Spleen (tissue), 13 donors: ENCODE measurements at places on chromosomes 6 and 20. TPM values are rescaled to one million over a fixed set of nuclear protein-coding genes. Genes with fewer than 3 reads are reported as not detected.
A peak's percentile ranks its signal among the peaks of the same experiment; 100 is the strongest.

GRCh38 chr6:141513830-141514229, 618.9 kb upstream of the GJE1 start:
- H3K36me3 ChIP-seq: no peaks in the 10 kb centered on the region
- no peak for DNase-seq
- H3K27ac ChIP-seq: no peak overlapping the region
- H3K27me3 ChIP-seq: no peaks in the 10 kb centered on the region

GRCh38 chr20:50270569-50270968, 79.9 kb downstream of the CEBPB start:
- no peak overlapping the region for H3K4me3 ChIP-seq
- H3K27me3 ChIP-seq: no peaks in the 10 kb centered on the region
- no peak overlapping the region for H3K27ac ChIP-seq
- peak; percentile 88 for DNase-seq
- no peaks in the 10 kb centered on the region for H3K36me3 ChIP-seq

DNA sequence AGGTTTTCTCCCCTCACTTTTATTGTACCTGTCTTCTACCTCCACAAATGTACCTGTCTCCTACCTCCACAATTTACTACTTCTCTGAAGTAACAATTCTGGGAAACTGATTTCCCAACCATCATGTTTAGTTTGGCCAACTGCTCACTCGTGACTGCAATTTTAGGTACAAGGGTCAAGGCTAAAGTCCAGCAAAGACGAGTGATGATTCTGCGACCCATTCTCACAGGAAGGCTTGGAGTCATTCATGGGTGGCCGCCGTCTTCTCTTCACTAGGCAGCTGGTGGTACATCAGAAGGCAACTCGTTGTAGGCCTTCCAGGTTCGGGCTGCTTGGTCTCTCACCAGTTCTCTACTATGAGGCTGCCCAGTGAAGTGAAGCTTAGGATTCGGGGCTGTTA, 483.8 kb upstream of the JARID2 start:
- no peak for DNase-seq
- peaks cover 3% of the 10 kb centered on the region for H3K4me1 ChIP-seq
- H3K27me3 ChIP-seq: no peaks in the 10 kb centered on the region
- H3K4me3 ChIP-seq: no peak overlapping the region

DNA sequence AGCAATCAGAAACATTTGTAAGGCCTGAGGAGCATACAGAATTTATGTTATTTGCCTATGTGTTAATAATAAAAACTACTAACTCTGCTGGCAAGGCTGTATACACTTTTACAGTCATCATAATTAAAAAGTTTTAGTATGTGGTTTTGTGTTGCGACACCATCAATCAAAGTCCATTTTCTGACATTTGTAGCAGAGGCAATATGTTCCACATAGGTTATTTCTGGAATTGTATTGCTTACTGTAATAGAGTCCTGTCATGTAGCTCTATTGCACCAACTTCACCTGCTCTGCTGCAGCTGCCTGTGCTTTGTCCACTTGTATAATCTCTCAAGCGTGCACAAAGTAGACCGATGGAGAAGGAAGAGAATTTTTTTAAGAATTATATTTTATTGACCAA, 501.8 kb downstream of the HACE1 start:
- no peak overlapping the region for H3K4me3 ChIP-seq
- DNase-seq: no peak
- H3K4me1 ChIP-seq: no peaks in the 10 kb centered on the region
- H3K27me3 ChIP-seq: no peaks in the 10 kb centered on the region

DNA sequence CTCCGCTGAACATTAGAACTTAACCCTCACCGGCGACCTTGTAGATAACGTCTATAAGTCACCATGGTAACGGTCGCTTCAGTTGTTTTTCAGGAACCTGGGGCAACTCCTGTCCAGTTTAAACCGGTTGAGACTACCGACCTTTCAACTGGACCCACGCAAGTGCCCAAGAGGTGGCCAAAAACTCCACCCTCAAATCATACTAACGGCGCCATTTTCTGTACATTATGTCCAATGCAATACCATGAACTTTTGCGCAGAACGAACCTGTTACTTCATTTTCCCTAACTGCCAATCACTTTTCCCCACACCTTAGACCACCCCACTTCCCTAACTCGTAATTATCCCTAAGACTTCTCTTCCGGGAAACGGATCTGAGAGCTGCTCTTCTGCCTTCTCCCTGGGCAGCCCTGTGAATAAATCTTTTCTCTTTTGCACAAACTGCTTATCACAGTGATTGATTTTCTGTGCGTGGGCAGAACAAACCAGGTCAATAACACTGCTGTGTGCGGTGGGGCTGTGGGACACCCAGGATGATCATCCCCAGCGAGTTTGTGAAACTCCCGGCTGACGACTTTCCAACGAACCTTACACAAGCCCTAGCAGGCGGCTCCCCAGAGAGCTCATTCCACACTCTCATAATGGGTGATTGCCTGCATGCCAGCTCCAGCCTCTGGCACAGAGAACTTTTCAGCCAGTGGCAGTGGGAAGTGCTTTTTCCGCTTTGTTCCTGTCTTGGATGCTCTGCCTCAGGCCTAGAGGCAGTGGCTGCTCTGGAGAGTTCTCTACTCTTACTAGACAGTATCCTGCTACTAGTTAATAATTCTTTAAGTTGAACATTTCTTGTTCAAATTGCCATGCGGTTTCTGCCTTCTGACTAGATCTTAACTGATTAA, 28.6 kb downstream of the GPX5 start:
- no peak for DNase-seq
- H3K27me3 ChIP-seq: peaks cover 31% of the 10 kb centered on the region
- H3K4me1 ChIP-seq: no peaks in the 10 kb centered on the region
- H3K4me3 ChIP-seq: no peak overlapping the region

- no peaks in the 10 kb centered on the region for H3K27me3 ChIP-seq
- no peak overlapping the region for H3K27ac ChIP-seq
- H3K4me1 ChIP-seq: no peaks in the 10 kb centered on the region
- no peaks in the 10 kb centered on the region for H3K36me3 ChIP-seq
- no peak for DNase-seq
- H3K4me3 ChIP-seq: no peak overlapping the region
Measured at GRCh38 chr6:13916230-13916944, 8.4 kb upstream of the RNF182 start.

- H3K4me3 ChIP-seq: no peak overlapping the region
- no peaks in the 10 kb centered on the region for H3K27me3 ChIP-seq
- no peaks in the 10 kb centered on the region for H3K4me1 ChIP-seq
- no peak for DNase-seq
Measured at GRCh38 chr20:19774135-19774933, 16.3 kb downstream of the RIN2 start.

GRCh38 chr6:162602759-162603158, 124.8 kb downstream of the PRKN start:
- no peak overlapping the region for H3K4me3 ChIP-seq
- H3K27ac ChIP-seq: no peak overlapping the region
- no peaks in the 10 kb centered on the region for H3K4me1 ChIP-seq
- H3K36me3 ChIP-seq: no peaks in the 10 kb centered on the region

Gene ANKRD66
- total RNA-seq: not detected

Gene STMND1
- not detected for total RNA-seq

Gene TBPL1
- 21.2 TPM for total RNA-seq

Gene OTOR
- not detected for total RNA-seq

Gene HLA-F
- 402 TPM for total RNA-seq
